Caco-2 (cell line): ENCODE measurements at places on chromosomes 13 and 19. TPM values are rescaled to one million over a fixed set of nuclear protein-coding genes. Genes with fewer than 3 reads are reported as not detected.

DNA sequence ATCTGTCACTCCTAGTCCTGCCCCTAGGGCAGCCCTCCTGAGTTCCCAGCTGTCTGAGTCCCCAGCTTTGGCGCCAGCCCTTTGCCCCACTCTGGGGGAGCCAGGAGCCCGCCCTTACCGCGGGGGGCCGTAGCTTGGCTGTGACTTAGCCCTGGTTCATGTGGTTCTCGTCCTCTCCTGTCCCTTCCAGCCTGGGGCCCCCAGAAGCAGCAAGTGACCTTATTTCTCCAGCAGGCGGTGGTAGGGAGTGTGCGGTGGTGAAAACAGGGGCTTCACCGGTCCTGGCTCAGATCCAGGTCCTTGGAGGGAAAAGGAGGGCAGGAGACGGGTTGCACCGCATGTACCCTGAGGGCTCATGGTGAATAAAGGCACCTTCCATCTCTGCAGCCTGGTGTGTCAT, 7.9 kb downstream of the GIPC3 start:
- no peaks in the 10 kb centered on the region for H3K27me3 ChIP-seq
- H3K36me3 ChIP-seq, result no peaks in the 10 kb centered on the region
- H3K27ac ChIP-seq, result no peak overlapping the region
- H3K4me1 ChIP-seq, result no peaks in the 10 kb centered on the region
- DNase-seq, result no peak

DNA sequence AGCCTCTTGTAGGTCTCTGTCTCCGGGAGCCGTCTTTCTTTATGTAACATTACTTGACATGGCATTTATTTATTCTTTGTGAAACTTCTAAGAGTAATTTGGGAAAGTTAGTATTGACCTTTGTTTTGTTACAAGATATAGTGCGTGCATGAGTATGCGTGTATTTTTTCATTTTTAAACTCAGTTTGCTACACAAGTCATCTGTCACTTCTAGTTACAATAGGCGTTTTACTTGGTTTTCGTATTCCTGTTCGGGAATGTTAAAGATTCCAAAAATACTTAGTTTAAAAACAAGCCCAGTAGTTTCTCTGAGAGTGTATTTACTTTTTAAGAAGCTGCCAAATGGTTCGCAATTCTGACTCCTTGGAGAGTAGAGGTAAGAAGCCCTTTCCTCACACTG, 3.2 kb downstream of the PDS5B start:
- H3K27me3 ChIP-seq, result no peaks in the 10 kb centered on the region
- no peak overlapping the region for H3K27ac ChIP-seq
- no peak for DNase-seq
- H3K4me1 ChIP-seq, result 0 out of 2 replicates have a peak, but pooled peaks cover 3% of the 10 kb centered on the region
- H3K36me3 ChIP-seq, result no peaks in the 10 kb centered on the region
- no peak overlapping the region for H3K4me3 ChIP-seq

The OR7A5 gene
- not detected in 2 replicates for total RNA-seq

DNA sequence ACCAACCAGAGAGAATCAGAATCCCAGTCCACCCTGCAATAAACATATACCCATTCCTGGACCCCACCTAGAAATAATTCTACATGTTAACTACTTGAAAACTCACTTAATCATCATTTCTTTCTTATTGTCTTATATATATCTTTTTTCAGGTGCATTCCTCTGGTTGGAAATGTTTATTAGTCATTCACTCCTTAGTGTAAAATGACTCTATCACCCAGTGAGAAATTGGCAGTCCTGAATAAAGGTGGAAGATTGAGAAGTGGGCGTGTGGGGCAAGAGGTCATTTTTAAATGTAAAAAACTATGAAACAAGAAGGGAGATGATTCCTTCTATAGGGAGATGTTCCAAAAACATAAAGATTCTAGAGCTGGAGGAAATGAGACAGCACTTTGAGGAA, 101.2 kb upstream of the MBNL2 start:
- H3K27me3 ChIP-seq, result no peaks in the 10 kb centered on the region
- DNase-seq, result no peak
- H3K27ac ChIP-seq, result no peak overlapping the region
- H3K4me3 ChIP-seq, result no peak overlapping the region

GRCh38 chr13:99357131-99357596, 50.0 kb upstream of the GPR183 start:
- H3K4me3 ChIP-seq, result no peak overlapping the region
- no peaks in the 10 kb centered on the region for H3K27me3 ChIP-seq
- H3K27ac ChIP-seq, result no peak overlapping the region

The TMPRSS9 gene
- 0.49 and 0.66 TPM in 2 replicates for total RNA-seq

The ZNF98 gene
- total RNA-seq, result not detected in 2 replicates

The RNF113B gene
- total RNA-seq, result not detected in 2 replicates

The CLIP3 gene
- total RNA-seq, result 1.7 and 2.2 TPM in 2 replicates

GRCh38 chr13:29994911-29995595, 144.6 kb upstream of the UBL3 start:
- H3K27me3 ChIP-seq, result no peaks in the 10 kb centered on the region
- no peak for DNase-seq
- H3K4me3 ChIP-seq, result no peak overlapping the region
- H3K4me1 ChIP-seq, result no peaks in the 10 kb centered on the region
- H3K27ac ChIP-seq, result no peak overlapping the region
- H3K36me3 ChIP-seq, result no peaks in the 10 kb centered on the region

DNA sequence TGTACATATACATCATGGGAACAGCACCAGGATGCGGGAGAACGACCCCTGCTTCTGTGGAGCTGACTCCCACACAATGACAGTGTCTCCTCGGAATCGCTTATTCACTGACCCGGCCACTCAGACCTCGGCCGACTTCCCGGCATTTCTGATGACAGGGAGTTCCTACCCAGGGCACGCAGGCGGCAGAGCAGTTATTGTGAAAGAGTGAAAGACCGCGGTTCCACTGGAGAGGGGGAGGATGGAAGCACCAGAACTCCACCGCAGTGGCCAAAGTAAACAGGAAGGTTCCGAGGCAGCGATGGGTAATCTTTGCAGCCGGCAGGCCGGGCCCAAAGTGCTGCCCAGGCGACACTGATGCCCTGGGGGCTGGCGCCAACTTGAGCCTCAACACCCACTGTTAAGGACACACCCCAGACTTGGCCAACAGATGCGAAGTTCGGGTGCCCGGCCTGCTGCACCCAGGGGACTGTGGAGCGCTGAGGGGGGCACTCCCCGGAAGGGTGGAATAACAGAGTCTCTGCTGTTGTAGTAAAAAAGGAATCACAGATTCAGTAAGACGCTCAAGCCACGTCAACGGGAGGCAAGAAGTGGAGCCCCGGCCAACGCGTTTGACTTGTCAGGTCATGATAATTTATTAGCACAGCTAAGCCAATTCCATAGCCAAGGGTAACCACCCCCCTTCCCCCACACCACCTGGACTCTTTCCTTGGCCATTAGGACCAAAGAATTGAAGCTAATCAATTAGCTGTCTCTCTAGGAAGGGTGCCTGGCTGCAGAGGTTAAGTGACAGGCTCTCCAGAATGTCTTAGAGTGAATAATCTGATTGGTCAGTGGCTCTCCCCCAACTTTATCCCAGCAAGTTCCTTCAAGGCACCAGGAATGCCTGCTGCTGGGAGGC, 5.8 kb downstream of the MLLT1 start:
- peaks cover 1% of the 10 kb centered on the region; the same call in 1 of the 2 replicates for H3K36me3 ChIP-seq
- peak overlapping the region; percentile 28 for H3K27ac ChIP-seq
- no peak overlapping the region for H3K4me3 ChIP-seq
- no peaks in the 10 kb centered on the region for H3K27me3 ChIP-seq
- no peak for DNase-seq

DNA sequence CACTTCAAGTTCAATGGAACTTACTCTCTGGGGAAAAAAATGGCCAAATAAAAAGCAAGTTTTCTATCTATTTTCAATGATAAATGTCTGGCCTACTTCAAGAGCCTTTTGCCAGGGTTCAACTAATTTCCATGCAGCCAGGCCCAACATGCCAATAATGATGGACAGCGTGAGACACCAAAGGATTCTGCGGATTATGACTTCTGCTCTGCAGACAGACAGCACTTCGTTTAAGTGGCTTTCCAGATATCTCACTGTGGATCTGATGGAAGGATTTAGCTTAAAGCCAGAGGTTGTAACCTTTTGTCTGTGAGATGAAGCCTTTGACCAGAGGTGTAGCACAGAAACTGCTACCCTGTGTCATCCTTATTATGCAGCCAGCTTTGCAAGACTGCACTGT, 614.2 kb downstream of the DCT start:
- H3K4me3 ChIP-seq, result no peak overlapping the region
- no peaks in the 10 kb centered on the region for H3K36me3 ChIP-seq
- DNase-seq, result no peak
- H3K4me1 ChIP-seq, result no peaks in the 10 kb centered on the region

DNA sequence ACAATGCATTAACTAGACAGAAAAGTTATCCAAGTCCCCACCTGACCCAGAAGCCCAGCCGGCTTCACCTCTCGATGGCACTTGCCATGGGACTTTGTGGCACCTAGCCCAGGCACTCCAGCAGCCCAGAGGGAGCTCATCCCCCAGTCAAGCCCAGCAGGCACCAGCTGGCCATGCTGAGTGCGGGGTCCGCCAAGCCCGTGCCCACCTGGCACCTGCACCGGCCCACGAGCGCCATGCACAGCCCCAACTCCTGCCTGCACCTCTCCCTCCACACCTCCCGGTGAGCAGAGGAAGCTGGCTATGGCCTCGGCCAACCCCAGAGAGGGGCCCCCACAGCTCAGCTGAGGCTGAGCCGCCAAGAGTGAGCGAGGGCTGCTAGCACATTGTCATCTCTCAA, 1759.1 kb downstream of the OLFM4 start:
- no peak overlapping the region for H3K4me3 ChIP-seq
- H3K36me3 ChIP-seq, result no peaks in the 10 kb centered on the region
- no peaks in the 10 kb centered on the region for H3K4me1 ChIP-seq

DNA sequence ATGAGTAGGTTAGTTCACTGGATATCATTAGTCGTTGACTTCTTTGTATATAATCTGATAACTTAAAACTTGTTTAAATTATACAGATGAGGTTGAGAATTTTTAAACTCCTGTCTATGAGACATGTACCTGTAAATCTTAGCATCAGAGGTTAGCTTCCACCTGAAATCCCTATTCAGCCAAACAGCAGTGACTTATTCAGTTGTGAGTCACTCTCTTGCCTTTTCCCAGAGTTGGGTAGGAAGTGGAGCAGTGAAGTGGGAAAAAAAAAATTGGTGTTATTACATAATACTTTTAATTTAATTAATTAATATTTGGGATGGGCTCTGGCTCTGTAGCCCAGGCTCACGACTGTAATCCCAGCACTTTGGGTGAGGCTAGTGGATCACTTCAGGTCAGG, 32.9 kb downstream of the ZNF701 start:
- H3K36me3 ChIP-seq, result peaks cover 9% of the 10 kb centered on the region
- no peak overlapping the region for H3K27ac ChIP-seq
- H3K4me3 ChIP-seq, result no peak overlapping the region

DNA sequence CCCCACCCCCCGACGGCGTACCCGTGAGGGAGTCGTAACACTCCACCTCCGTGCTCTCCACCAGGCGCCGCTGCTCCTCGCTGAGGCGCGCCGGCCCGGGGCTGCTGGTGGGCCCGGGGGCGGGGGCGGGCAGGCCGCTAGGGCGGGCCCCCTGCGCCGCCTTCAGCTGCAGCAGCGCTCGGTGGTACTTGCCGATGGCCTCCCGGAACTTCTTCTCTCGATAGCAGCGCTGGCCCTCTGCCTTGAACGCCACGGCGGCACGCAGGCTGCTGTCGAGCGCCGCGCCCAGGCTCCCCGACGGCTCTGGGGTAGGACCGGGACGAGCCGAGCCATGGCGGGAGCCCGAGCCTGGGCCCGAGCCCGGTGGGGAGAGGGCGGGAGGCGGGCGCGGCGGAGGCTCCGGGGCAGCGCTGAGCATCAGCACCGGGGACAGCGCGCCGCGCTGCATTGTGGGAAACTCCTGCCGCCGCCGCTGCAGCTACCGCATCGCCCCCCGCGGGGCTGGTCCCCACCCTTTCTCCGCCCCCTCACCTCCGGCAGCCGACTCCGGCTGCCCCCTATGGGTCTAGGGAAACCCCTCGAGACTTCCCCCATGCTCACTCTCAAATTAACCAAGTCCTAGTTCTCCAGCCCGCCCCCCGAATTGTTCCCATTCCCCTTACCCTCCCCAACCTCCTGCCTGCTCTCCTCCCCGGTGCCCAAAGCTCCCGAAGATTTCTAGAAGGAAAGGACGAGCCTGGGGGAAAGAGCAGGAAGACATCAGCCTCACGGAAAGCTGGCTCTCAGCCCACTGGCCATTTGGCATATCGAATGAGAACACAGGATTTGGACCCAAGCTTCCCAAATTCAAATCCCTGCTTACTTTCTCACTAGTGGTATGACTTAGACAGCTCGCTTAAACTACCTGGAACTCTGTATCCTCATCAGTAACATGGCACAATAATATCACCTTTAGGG, at the start of gene TTC9B:
Gene TTC9B, minus strand, starts transcription at position 451 of the 957 bp plus-strand sequence. Its CDS starts 3 bp downstream, at position 448.
- no peaks in the 10 kb centered on the region for H3K4me1 ChIP-seq
- H3K27me3 ChIP-seq, result no peaks in the 10 kb centered on the region
- DNase-seq, result no peak
- H3K4me3 ChIP-seq, result peak within 1 kb of the TSS; percentile 32
- peak within 1 kb of the TSS; percentile 1 for H3K27ac ChIP-seq
- no peaks in the 10 kb centered on the region for H3K36me3 ChIP-seq

GRCh38 chr13:55566334-55566733, 1574.4 kb upstream of the PRR20A start:
- no peak for DNase-seq
- H3K4me3 ChIP-seq, result no peak overlapping the region
- H3K27ac ChIP-seq, result no peak overlapping the region
- H3K4me1 ChIP-seq, result no peaks in the 10 kb centered on the region

DNA sequence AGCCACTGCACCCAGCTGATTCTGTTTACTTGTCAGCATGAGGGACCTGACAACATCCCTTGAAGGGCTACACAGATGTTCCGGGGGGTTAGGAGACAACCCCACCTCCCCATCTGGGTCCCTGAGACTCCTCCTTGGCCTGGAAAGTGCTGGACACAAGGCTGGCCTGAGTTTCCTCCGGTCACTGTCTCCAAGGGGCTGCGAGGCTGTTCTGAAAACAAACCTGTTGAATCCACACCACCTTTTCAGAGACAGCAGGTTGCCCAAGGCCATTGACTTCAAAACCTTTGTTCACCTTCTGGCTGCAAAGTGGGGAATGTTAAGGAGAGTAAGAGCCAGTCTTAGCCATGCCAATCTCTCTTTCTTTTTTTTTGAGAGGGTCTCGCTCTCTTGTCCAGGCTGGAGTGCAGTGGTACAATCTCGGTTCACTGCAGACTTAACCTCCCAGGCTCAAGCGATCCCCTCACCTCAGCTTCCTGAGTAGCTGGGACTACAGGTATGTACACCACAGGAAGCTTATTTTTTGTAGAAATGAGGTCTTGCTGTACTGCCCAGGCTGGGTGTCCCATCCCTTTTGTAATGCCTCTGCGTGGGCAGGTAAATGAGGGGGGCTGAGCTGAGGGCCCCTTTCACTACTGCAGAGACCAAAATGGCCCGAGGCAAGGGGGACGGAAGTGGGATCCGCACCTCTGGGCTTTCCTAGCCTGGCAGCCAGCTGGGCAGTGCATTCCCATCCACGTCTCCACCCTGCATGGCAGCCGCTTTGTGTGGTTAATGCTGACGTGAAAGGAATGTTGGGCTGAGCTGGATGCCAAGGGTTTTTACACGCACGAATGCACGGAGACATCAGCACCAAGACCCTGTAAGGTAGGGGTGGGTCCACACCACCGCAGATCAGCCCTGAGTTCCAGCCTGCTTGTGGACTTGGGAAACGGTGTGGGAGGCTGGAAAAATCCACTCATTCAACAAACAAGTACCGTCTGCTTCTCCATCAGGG, 1.9 kb upstream of the ZNF628 start:
- H3K36me3 ChIP-seq, result no peaks in the 10 kb centered on the region
- no peak overlapping the region for H3K27ac ChIP-seq
- H3K4me3 ChIP-seq, result no peak overlapping the region
- no peaks in the 10 kb centered on the region for H3K27me3 ChIP-seq
- peaks cover 14% of the 10 kb centered on the region for H3K4me1 ChIP-seq

- no peak overlapping the region for H3K27ac ChIP-seq
- H3K4me1 ChIP-seq, result no peaks in the 10 kb centered on the region
- peak overlapping the region; percentile 22 for H3K4me3 ChIP-seq
- DNase-seq, result peak; percentile 71
These were observed 7.7 kb downstream of the PNMA8B start for GRCh38 chr19:46487802-46488445.

The SPTBN4 gene
- total RNA-seq, result 0.82 and 0.97 TPM in 2 replicates

The SERTAD3 gene
- 45.2 and 52.2 TPM in 2 replicates for total RNA-seq
